ELR (cell line): ENCODE measurements at places on chromosomes 3 and 15.

DNA sequence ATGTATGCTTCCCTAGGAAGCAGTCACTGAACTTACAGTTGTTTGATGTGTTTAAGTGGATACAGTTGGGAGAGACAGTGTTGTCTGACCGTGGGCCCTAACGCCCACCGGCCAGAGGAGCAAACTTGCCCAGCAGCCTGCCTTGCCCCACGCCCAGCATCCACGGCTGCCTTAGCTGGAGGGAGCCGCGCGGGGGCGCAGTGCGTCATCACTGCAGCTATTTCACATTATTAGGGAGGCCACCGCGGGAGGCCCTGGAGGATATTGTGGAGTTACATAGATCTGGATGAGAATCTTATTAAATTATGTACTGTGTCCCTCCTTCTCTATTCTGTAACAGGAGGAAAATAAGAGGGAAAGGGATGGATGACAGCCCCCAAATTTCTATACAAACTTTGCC is 267.2 kb downstream of the GABRG3 start:
- no peak for DNase-seq

DNA sequence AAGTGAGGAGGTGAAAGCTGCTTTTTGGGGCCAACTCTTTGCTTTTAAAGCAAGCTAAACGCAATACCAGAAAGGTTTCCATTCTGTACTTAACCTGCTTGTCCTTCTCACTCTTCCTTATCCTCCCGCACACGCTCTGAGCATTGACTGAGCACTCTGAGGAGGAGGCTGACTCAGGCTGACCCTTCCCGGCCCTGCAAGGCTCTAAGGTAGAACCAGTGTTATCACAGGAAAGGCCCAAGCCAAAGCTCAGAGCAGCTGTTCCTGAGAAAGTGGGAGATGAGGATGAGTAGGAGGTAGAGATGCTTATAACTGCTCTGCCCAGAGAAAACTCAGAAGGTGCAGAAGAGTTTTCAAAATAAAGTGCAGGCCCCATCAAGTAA is 2.3 kb downstream of the B3GNT5 start:
- peak; percentile 71 for DNase-seq

DNA sequence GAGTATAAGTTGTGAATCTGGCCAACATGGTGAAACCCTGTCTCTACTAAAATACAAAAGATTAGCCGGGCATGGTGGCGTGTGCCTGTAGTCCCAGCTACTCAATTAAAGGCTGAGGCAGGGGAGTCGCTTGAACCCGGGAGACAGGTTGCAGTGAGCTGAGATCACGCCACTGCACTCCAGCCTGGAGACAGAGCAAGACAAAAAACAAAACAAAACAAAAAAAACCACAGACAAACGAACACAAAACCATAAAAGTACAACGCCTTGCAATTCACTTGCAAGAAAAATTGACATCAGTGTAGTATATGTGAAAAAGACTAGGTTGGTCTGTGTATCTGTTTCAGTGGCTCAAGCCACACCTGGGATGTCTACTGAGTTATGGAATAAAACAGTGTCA is 29.9 kb upstream of the CCDC80 start:
- DNase-seq: no peak

- DNase-seq: no peak
Observed at GRCh38 chr3:98530676-98531075, 1.1 kb upstream of the GPR15 start.

DNA sequence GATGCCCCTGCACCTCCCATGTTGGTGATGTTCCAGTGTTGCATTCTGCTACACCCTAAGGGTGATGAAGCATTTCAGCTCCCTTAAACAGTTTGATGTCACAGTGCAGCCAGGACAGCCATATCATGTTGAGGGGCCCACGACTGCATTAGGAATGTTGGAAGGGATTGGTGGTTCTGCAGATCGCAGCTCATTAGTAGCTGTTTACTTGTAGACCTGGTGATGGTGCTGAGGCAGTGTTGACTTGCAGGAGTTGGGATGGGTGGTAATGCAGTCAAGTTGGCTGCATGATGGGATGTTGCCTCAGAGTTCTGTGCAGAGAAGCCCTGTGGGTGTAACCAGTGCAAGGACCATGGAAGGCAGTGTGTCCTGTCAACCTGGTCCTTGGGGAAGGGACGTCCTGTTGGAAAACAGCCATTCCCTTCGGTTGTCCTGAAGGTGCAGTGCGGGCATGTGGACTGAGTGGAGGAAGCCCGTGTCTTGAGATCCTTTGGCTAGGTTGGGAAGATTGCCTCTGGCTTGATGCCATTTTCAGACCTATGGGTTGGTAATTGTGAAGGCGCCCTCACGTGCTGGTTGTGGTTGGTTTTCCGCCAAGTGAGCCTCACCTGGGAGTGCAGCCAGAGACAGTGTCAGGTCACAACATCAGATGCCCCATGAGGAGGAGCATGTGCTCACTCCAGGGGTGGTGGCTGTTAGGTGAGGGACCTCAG is 100.7 kb downstream of the SNRPN start:
- DNase-seq: no peak

- no peak for DNase-seq
Observed at GRCh38 chr3:28835249-28835648, 445.6 kb upstream of the RBMS3 start.

GRCh38 chr3:136404056-136404455 is 153.9 kb downstream of the PCCB start:
- no peak for DNase-seq

- peak; percentile 91 for DNase-seq
Observed at GRCh38 chr3:111851511-111851954, 7.5 kb upstream of the PHLDB2 start.

DNA sequence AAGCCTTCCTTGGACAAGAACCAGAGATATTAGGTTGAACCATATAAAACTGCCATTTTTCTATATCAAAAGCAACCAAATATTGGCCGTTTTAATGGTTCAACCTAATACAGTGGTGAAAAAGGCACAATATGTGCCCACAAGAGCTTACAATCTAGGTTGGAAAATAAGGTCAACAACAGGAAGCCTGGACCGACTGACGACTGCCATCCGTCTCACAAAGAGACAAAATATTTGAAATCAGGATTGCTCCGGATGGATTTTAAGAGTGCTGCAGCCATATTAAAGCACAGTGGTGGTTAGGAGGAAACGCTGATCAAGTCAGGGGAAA is 1.4 kb downstream of the AHSG start:
- no peak for DNase-seq

- no peak for DNase-seq
Observed at GRCh38 chr15:100633763-100634075, 31.3 kb downstream of the ASB7 start.

- no peak for DNase-seq
Observed at GRCh38 chr3:101223016-101223415, 97.4 kb downstream of the IMPG2 start.

DNA sequence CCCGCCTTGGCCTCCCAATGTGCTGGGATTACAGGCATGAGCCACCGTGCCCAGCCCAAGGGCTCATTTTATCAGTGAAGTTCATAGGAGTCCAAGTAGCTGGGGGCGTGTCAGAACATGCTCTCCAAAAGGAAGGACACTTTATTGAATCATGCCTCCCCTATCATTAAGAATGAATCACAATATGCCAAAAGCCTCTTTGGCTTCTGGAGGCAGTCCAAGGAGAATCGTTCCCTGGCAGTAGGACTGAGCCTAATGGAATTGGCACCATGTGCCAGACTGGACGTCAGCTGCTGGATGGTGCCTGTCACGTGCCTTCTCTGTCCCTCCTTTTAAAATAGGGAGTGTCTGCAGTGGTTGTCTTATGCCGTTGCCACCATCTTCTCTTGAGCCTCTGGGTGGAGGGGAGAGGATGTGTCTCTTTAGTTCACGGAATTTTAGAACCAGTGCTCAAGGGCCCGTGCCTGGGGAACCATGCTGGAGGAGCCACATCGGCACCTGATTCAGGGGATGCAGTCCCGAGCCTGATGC is 234.7 kb upstream of the LYSMD4 start:
- peak; percentile 13 for DNase-seq

- peak; percentile 55 for DNase-seq
Observed at GRCh38 chr3:188037965-188038581, 115.9 kb upstream of the LPP start.

GRCh38 chr15:80823120-80823519 is 44.0 kb downstream of the CEMIP start:
- DNase-seq: no peak

DNA sequence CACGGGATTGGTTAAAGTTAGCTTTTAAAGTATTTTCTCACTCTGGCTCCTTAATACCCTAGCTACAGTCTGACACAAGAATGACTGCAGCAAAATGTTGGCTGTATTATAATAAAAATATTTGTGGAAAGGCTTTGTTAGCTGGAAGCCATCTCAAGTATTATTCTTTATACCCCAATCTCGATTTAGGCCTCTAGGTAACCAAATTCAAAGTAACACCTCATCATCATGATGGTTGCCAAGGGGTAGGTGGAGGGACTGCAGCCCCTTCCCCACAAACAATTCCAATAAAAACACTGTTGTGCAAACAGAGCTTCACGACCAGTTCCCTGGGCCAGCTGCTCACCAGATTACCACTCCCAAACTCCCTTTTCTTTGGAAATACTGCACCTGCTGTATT is 759 bp upstream of the GMPS start:
- DNase-seq: no peak

DNA sequence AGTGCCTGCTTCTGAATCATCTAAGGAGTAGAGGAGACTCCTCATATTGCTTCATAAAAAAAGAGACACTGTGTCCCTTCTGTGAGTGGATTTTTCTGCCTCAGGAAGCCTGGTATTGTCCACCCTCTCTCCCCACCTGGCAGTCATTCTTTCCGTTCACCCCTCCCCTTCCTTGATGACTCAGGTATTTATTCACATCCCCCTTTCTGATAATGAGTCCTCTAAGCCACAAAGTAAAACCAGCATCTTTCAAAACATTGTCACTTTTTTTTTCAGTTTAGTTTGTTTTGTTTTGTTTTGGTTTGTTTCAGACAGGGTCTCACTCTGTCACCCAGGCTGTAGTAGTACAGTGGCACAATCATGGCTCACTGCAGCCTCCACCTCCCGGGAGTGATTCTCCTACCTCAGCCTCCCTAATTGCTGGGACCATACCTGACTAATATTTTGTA is 65.2 kb upstream of the UBE2E1 start:
- DNase-seq: peak; percentile 68

GRCh38 chr3:126459763-126460127 is 15.9 kb downstream of the ZXDC start:
- no peak for DNase-seq

- DNase-seq: no peak
Observed at GRCh38 chr3:171201825-171202224, 175.3 kb upstream of the SLC2A2 start.

DNA sequence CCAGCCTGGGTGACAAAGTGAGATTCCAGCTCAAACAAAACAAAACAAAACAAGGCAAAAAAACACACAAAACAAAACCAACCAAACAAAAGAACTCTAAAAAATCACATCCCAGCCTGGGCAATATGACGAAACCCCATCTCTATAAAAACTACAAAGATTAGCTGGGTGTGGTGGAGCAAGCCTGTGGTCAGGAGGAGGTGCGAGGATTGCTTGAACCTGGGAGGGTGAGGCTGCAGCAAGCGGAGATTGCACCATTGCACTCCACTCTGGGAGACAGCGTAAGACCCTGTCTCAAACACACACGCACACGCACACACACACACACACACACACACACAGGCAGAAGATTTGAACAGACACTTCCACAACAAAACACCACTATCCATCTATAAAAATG is 99.6 kb downstream of the SHQ1 start:
- no peak for DNase-seq

DNA sequence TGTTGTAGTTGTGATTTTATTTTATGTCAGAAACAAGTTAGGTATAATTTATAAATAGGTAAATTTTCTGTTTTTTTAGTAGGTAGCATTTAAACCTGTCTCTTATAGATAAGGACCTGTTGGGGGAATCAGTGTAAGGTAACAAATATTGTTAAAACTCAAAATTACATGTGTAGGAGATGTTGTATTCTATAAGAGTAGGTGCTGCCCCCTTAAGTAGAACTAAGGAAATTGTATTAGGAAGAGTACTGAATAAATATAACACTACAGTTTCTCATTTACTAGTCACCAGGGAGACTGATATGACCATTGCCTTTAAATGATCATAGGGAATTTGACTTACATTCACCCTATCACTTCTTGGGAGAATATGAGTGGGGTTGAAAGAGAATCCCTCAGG is 31.2 kb downstream of the SLC25A36 start:
- DNase-seq: peak; percentile 54

DNA sequence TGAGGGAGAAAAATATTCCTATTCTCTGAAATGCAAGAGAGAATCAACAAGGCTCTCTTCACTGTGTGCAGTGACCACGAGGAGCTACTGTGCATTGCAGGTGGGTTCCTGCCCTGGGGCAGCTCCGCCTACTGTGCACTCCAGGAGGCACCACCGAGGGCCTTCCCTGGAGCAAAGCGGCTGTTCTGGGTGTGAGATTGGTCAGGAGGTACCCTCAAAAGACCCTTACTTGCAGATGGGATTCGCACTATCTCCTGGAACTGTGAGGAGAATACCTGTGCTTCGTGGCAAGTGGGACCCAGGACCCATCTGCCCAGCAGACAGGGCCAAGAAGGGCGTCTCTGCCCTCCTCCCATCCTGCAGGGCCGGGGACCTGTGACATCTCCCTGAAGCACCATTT is 68.9 kb downstream of the CYFIP1 start:
- no peak for DNase-seq

DNA sequence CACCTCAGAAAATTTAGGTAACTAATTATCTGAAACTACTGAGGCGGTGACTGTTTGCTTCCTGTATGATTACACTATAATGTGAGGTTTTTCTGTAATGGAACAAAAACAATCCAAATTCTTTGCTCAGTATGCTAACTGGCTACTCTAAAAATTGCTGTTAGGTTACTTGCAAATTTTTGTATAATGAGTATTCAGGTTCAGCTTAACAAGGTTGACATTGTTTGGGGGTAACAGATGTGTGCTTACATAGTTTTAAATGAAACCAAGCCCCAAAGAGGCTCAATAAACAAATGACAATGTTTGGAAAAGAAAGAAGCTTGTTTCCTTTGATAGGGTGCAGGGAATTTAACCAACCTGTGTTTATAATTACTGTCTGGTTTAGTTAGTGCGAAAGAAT is 414.5 kb upstream of the MDFIC2 start:
- peak; percentile 53 for DNase-seq

DNA sequence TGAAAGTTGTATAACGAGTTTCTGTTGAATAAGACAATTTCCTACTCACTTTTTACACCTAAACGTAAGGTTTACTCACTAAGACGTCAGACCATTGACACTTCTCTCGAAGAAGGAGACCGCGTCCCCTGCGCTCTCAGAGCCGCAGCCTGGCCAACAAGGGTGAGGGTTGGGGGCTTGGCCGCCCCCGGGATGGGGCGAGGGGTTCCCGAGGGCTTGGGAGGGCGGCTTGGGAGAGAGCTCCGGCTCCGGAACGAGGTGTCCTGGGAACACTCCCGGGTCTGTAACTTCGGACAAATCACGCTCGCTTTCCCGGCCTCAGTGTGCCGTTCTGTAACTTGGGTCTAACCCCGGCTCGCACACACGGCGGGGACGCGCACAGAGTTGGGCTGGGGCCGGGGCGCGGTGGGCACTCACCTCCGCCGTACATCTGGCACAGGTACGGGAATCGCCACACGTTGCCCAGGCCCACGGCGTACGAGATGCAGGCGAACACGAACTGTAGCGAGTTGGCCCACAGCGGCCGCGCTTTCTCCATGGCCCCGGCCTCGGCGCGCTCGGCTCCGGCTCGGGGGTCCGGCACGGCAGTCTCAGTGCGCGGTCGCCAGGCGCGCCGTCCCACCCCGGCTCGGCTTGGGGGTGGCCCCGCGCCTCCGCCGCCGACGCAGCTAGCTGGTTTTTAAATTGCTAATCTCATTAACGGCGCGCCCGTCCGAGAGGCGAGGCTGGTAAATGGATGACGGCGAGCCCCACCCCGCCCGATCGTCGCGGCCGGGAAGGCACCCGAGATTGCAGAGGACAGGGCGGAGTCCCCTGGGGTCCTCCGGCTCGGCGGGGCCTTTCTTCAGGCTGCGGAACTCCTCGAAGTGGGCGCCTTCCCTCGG is at the start of gene SLC6A20:
SLC6A20 (minus strand) TSS at position 655 of the 884 bp plus-strand sequence; CDS start at position 538, 117 bp downstream.
- no peak for DNase-seq
